Smooth muscle cell of the umbilical artery (primary cell): ENCODE measurements at places on chromosomes 1 and 21. TPM values are rescaled to one million over a fixed set of nuclear protein-coding genes. Genes with fewer than 3 reads are reported as not detected.

The FAM177B gene
- not detected in 2 replicates for total RNA-seq

The THEM5 gene
- total RNA-seq, result not detected in 2 replicates

The LCE1E gene
- 0.42 TPM in 1 of 2 replicates, not detected in the other for total RNA-seq

The SPATA21 gene
- not detected in 2 replicates for total RNA-seq

The PAPPA2 gene
- 13.6 and 15.4 TPM in 2 replicates for total RNA-seq

The ARHGAP30 gene
- 0.05 TPM in 1 of 2 replicates, not detected in the other for total RNA-seq

The GIPC2 gene
- total RNA-seq, result 0.30 and 1.2 TPM in 2 replicates

The FYB2 gene
- total RNA-seq, result not detected in 2 replicates

The PIP5K1A gene
- total RNA-seq, result 55.5 and 84.4 TPM in 2 replicates

The NDUFS5 gene
- total RNA-seq, result 545 and 622 TPM in 2 replicates

The POGK gene
- total RNA-seq, result 21.7 and 29.0 TPM in 2 replicates

The IL22RA1 gene
- total RNA-seq, result not detected in 2 replicates

The TRIM63 gene
- not detected in 2 replicates for total RNA-seq

The CD84 gene
- not detected in 2 replicates for total RNA-seq

The S100A5 gene
- not detected in 2 replicates for total RNA-seq

The CHODL gene
- total RNA-seq, result not detected in 2 replicates

The CFAP74 gene
- total RNA-seq, result not detected in 2 replicates

The EXO1 gene
- total RNA-seq, result 2.4 and 7.9 TPM in 2 replicates

The PPT1 gene
- 38.0 and 54.5 TPM in 2 replicates for total RNA-seq

The MYCL gene
- total RNA-seq, result 1.3 and 2.1 TPM in 2 replicates

The SPRR2G gene
- not detected in 2 replicates for total RNA-seq

The VSIG8 gene
- total RNA-seq, result 0.23 TPM in 1 of 2 replicates, not detected in the other

The SPATA6 gene
- 2.6 and 3.9 TPM in 2 replicates for total RNA-seq

The KPRP gene
- total RNA-seq, result not detected in 2 replicates

The FNDC10 gene
- 2.1 and 2.6 TPM in 2 replicates for total RNA-seq

The SLFNL1 gene
- 0.65 and 0.89 TPM in 2 replicates for total RNA-seq

The MTX1 gene
- total RNA-seq, result 38.0 and 43.1 TPM in 2 replicates

The AUNIP gene
- 0.30 and 1.8 TPM in 2 replicates for total RNA-seq

The ZYG11B gene
- 38.9 and 39.6 TPM in 2 replicates for total RNA-seq

The RGS8 gene
- not detected in 2 replicates for total RNA-seq

The OR2M3 gene
- not detected in 2 replicates for total RNA-seq

The CBR3 gene
- 4.5 and 7.8 TPM in 2 replicates for total RNA-seq

The MDM4 gene
- total RNA-seq, result 28.2 and 35.2 TPM in 2 replicates

The SYT14 gene
- total RNA-seq, result 0.28 and 0.89 TPM in 2 replicates

The ABCA4 gene
- 0.30 and 0.51 TPM in 2 replicates for total RNA-seq

The TFF2 gene
- total RNA-seq, result not detected in 2 replicates

The LCE1A gene
- not detected in 2 replicates for total RNA-seq

The LCE6A gene
- total RNA-seq, result not detected in 2 replicates

The GJB5 gene
- total RNA-seq, result 0.09 TPM in 1 of 2 replicates, not detected in the other

The MIXL1 gene
- not detected in 2 replicates for total RNA-seq

The SFN gene
- total RNA-seq, result 0.14 TPM in 1 of 2 replicates, not detected in the other

The CCDC185 gene
- not detected in 2 replicates for total RNA-seq

The DYRK3 gene
- 27.6 and 34.5 TPM in 2 replicates for total RNA-seq

The CRNN gene
- total RNA-seq, result not detected in 2 replicates

The RABIF gene
- 3.0 and 5.0 TPM in 2 replicates for total RNA-seq

The MTARC2 gene
- total RNA-seq, result 1.4 and 1.5 TPM in 2 replicates

The ASAP3 gene
- total RNA-seq, result 19.9 and 24.1 TPM in 2 replicates

The MATN1 gene
- total RNA-seq, result under 0.01 and 0.18 TPM in 2 replicates
